ENCODE measurements at places on chromosomes 11 and 22. TPM values are rescaled to one million over a fixed set of nuclear protein-coding genes. Genes with fewer than 3 reads are reported as not detected.

DNA sequence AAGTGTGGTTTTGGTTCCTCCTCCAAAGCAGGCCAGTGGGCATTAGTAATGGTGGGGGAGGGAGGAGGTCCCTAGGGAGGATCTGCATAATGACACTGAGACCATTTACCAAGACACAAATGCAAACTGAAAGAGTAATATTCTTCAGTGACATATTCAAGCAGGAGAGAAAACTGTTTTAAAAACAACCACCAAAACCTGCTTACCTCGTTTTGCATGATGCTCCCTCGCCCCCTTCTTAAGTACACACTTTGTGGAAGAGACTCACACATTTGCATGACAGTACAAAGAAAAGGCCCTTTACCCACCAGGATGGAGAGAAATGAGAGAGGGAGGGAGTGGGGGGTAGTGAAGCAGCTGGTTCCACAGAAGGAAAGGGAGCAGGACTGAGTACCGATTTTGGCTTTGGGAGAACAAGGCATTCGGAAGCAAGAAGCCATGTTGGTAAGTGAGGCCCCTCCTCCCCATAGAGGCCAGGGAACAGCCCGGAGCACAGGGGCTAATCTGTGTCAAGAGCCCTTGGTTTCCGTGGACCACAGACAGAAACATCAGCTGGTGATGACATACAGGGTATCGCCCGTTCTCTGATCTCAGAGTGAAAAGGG is 13.0 kb upstream of the OPCML start:
- no peaks in the 10 kb centered on the region for H3K4me1 ChIP-seq
- no peak for DNase-seq
- H3K36me3 ChIP-seq = no peaks in the 10 kb centered on the region
- H3K4me3 ChIP-seq = no peak overlapping the region
- no peak overlapping the region for H3K27ac ChIP-seq

DNA sequence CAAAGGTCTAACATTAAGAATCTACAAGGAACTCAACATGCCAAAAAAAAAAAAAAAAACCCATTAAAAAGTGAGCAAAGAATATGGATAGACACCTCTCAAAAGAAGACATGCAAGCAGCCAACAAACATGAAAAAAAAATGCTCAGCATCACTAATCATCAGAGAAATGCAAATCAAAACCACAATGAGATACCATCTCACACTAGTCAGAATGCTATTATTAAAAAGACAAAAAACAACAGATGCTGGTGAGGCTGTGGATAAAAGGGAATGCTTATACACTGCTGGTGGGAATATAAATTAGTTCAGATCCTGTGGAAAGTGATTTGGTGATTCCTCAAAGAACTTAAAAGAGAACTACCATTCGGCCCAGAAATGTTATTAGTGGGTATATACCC is 257.7 kb upstream of the PLET1 start:
- H3K4me1 ChIP-seq = no peaks in the 10 kb centered on the region
- no peak overlapping the region for H3K27ac ChIP-seq
- DNase-seq = no peak
- H3K4me3 ChIP-seq = no peak overlapping the region
- no peaks in the 10 kb centered on the region for H3K36me3 ChIP-seq

- no peak overlapping the region for H3K27ac ChIP-seq
- DNase-seq = no peak
- H3K36me3 ChIP-seq = no peaks in the 10 kb centered on the region
- no peak overlapping the region for H3K4me3 ChIP-seq
- H3K4me1 ChIP-seq = no peaks in the 10 kb centered on the region
- no peaks in the 10 kb centered on the region for H3K27me3 ChIP-seq
These were observed 436.8 kb upstream of the CADM1 start for GRCh38 chr11:115941044-115941443.

DNA sequence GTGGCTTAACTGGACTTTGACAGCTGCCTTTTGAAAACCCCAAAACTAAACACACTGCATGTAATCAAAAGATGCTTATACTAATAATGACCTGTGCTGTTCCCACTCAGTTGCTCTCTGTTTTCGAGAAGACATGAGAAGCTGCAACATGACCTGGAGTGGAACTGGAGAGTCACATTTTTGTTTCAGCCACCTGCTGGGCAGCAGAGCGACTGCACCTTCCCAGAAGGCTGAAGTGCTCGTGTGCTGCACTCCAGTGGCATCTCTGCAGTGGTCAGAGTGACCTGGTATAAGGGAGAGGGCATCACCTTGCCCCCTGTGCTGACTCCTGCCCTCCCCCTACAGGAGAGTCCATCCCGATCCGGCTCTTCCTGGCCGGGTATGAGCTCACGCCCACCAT is 8.6 kb downstream of the THYN1 start:
- H3K36me3 ChIP-seq = peaks cover 40% of the 10 kb centered on the region
- H3K4me3 ChIP-seq = no peak overlapping the region
- H3K27me3 ChIP-seq = no peaks in the 10 kb centered on the region
- peak; percentile 35 for DNase-seq
- H3K27ac ChIP-seq = no peak overlapping the region

The CCDC73 gene
- total RNA-seq = 0.11 TPM

The ANKK1 gene
- not detected for total RNA-seq

The YPEL4 gene
- total RNA-seq = not detected

DNA sequence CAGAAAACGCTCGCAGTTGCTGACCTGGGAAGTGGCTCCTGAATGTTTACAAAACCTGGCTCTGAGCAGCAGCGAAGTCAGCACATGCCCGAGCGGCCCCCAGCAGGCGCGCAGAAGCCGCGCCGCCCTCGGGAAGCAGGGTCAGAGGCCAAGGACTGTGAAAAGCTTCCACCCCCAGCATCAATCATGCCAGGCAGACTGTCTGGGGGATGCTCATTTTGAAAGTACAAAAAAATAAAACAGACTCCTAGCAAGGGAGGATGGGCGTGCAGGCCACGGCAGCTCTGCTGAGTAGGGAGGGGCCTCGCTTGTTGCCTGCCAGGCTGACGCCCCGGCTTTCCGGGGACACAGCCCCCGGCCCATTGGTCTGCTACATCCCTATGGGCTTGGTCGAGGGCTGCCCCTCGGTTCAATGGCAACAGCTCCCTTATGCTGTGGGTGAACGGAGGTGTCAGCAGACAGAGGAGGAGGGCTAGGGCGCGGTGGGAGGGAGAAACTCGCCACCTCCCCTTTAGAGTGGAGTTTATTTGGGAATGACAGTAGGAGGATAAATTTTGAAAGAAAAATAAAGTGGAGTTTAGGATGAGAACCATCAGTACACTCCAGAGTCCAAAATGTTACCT is 37.7 kb upstream of the GNB1L start:
- no peak overlapping the region for H3K4me3 ChIP-seq
- H3K27me3 ChIP-seq = no peaks in the 10 kb centered on the region
- peak overlapping the region; percentile 66 for H3K27ac ChIP-seq
- peaks cover 7% of the 10 kb centered on the region for H3K36me3 ChIP-seq

- no peak overlapping the region for H3K27ac ChIP-seq
- peaks cover 8% of the 10 kb centered on the region for H3K27me3 ChIP-seq
- no peak for DNase-seq
- H3K4me3 ChIP-seq = no peak overlapping the region
These were observed 420.2 kb downstream of the NTM start for GRCh38 chr11:131790586-131790985.

- H3K27ac ChIP-seq = no peak overlapping the region
- H3K36me3 ChIP-seq = no peaks in the 10 kb centered on the region
- H3K27me3 ChIP-seq = no peaks in the 10 kb centered on the region
- no peak overlapping the region for H3K4me3 ChIP-seq
These were observed 23.0 kb downstream of the SHANK3 start for GRCh38 chr22:50695421-50696250.

The CASP1 gene
- 5.2 TPM for total RNA-seq

DNA sequence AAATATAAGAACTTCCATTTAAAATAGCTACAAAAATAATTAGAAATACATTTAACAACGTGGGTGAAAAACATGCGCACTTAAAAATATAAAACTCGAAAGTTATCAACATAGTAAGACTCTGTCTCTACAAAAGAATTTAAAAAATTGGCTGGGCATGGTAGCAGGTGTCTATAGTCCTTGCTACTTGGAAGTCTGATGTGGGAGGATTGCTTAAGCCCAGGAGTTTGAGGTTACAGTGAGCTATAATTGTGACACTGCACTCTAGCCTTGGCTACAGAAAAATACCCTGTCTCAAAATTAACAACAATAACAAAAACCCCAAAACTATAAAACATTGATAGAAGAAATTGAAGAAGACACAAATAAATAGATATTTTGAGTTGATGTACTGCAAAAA is 13.8 kb upstream of the CASP12 start:
- no peaks in the 10 kb centered on the region for H3K27me3 ChIP-seq
- no peaks in the 10 kb centered on the region for H3K4me1 ChIP-seq
- no peak for DNase-seq
- H3K27ac ChIP-seq = no peak overlapping the region
